ENCODE measurements at places on chromosomes 3 and 15. TPM values are rescaled to one million over a fixed set of nuclear protein-coding genes. Genes with fewer than 3 reads are reported as not detected.
A peak's percentile ranks its signal among the peaks of the same experiment; 100 is the strongest.

GRCh38 chr15:27701956-27702355, 397.2 kb downstream of the OCA2 start:
- DNase-seq: no peak

GRCh38 chr3:108474581-108474980, 35.8 kb downstream of the MYH15 start:
- no peak for DNase-seq

The GPR27 gene
- 2.2 TPM for total RNA-seq

- DNase-seq: peak; percentile 82
Observed at GRCh38 chr15:69394556-69395282, 19.4 kb upstream of the KIF23 start.

The MGLL gene
- 123 TPM for total RNA-seq

DNA sequence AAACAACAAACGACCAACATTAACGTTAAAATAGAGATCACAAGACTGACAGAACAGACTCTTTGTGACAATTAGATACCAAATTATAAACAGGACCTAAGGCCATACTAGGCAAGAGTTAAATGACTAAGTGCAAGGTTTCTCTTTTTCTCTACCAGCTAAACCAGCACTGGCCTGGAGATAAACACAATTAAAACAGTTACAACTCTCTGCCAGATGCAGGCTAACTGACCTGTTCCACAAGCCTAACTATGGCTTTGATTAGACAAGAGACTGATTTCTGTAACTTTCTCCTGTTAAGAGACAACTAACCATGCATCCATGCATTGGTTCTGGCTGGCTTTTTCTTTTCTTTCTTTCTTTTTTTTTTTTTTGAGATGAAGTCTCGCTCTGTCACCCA, 1.6 kb upstream of the ARL8B start:
- DNase-seq: no peak

DNA sequence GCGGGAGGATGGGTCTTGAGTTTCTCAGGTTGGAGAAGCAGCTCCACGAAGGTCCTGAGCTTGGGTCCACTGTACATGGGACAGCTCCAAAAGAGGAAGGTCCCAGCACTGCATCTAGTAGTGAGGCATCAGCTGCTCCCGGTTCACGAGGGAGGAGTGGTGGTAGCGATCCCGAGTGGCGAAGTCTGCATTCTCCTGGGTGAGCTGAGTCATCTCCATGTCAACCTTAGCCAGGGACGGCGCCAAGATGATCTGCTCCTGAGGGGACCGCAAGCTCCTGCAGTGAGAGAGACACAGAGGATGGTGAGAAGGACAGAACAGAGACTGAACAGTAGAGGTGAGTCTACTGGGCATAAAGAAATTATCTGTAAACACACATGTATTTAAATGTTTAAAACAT, 28.0 kb upstream of the HEG1 start:
- DNase-seq: no peak

DNA sequence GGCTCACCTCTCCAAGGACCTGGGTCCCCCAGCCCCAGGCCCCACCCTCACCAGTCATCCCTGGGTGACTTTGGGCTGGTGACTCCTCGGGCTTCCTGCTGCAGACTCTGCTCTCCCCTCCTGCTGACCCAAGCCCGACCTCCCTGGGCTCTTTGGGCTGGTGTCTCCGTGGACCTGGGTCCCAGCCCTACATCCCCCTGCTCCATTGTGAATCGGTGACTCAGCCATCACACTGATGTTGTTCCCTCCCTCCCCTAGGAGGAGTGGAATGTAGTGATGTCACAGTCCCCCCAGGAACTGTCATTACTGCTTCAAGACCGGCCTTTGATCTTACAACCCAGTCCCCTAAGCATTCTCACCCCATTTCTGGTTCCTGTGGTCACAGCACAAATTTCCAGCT, 83.7 kb downstream of the ADAMTS7 start:
- DNase-seq: no peak
